ENCODE measurements at places on chromosomes 2 and 18.

GRCh38 chr2:55014962-55015939 is 35.0 kb downstream of the RTN4 start:
- peak; percentile 71 for DNase-seq

DNA sequence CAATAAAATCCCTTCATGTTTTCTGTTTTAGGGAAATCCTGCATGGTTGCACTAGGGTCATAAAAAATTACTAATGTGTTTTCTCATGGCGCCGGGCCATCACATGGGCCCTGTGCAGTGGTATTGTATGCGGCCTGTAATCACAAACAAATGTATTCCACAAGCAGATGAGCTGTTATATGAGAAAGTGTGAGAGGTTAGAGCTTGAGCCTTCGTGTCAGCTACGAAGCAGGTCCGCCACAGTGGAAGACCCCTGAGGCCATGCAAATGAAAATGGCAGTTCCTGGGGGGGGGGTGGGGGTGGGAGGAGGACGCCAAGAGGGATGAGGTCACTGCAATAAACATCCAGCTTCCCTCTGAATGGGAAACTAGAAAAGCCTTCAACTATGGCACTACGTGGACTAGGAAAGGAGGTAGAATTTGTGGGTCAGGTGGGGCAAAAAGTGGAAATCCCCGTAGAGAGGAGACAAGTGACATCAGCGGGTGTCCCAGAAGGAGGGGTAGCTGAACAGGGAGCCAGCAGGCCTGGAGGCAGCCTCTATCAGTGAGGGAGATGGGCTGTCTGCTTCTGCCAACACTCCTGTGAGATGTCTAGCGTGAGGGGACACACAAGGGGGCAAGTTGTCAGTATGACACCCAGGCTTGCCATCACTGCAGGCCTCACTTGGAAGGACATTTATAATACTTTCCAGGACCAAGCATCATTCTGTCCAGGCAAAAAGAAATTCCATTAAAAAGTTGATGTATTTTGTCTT is 130.3 kb upstream of the CTAGE1 start:
- no peak for DNase-seq

GRCh38 chr2:72028351-72028995 is 119.2 kb downstream of the CYP26B1 start:
- no peak for DNase-seq

GRCh38 chr18:75654386-75654785 is 226.9 kb upstream of the SMIM21 start:
- no peak for DNase-seq

DNA sequence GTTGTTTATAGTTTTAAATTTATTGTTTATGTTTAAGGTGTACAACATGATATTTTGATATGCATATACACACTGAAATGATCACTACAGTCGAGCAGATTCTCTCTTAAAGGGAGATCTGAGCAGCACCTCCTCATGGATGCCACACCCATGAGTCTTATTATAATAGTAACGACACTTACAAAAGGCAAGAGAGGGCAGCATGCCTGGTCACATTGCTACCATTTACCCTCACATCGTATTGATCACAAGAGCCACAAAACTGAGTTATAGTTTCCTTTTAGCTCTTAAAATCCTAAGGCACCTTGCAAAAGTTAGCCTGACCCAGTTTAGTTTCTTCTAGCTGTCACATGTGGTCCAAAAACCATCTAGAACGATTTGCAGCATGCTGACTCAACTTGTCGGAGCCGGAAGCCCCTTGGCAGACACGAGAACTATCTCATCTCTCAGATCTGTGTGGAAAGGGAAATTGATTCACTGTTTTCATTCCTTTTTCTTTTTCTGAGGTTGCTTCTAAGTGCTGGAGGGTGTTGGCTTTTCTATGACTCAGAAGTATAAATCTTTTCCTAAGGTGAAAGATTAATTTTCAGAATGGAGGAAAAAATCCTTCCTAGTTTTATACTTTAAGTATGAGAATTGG is 85.3 kb downstream of the CDC42EP3 start:
- DNase-seq: no peak

DNA sequence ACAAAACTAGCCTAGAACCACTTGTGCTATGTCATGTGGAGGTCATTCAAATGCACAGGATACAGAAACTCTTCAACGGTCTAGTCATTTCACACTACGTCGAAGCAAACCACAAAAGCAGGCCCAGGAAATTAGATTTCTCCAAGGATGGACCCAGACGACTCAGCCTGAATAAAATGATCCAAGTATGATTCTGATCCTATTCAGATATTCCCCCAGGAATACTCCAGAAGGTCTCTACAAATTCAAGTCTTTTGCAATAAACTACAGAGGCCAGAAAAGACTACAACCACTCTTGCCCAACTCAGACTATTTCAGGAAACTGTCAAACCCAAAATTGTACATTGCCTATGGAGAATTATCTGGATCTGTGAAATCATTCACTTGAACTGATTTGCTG is 422.5 kb downstream of the METTL4 start:
- DNase-seq: no peak

- no peak for DNase-seq
Measured at GRCh38 chr2:98099939-98100743, 13.2 kb downstream of the VWA3B start.

DNA sequence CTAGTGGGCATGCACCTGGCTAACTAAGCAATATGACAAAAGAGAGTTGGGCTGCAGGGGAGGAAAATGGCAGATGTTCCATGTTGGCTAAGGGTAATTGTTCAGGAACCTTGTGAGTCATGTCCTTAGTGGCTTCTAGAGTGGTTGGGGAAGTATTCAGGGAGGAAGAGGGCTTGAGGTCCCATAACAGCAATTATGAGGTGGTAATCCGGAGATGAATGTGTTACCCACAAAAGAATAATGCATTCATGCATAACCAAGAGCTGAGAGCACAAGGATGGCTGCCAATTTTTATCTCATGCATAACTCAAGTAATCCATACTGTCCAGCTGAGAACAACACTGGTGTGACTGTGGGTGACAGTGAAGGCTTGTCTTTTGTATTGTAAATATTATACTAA is 42.9 kb downstream of the TMEFF2 start:
- DNase-seq: no peak

GRCh38 chr2:152529420-152530115 is 187.7 kb downstream of the PRPF40A start:
- no peak for DNase-seq

DNA sequence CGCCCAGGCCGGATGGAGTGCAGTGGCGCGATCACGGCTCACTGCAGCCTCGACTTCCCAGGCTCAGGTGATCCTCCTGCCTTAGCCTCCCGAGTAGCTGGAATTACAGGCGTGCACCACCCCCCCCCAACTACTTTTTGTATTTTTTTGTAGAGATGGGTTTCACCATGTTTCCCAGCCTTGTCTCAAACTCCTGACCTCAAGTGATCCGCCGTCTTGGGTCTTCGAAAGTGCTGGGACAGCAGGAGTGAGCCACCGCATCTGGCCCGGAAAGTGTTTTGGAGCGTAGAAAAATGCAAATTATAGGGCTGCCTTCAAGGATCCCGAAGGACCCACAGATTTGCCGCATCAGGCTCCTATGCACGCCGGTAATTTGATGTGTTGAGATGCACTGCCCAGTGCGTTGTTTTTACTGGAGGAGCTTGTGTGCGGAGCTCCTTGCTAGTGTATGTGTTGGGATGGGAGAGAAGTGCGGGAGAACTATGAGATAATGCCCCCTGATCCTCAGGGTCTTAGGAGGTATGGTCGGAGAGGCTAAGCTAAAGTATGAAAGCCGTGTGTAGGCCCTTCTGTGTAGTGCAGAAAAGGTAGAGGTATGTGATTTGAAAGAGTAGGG is 1.2 kb upstream of the CLASP1 start:
- DNase-seq: peak; percentile 19

DNA sequence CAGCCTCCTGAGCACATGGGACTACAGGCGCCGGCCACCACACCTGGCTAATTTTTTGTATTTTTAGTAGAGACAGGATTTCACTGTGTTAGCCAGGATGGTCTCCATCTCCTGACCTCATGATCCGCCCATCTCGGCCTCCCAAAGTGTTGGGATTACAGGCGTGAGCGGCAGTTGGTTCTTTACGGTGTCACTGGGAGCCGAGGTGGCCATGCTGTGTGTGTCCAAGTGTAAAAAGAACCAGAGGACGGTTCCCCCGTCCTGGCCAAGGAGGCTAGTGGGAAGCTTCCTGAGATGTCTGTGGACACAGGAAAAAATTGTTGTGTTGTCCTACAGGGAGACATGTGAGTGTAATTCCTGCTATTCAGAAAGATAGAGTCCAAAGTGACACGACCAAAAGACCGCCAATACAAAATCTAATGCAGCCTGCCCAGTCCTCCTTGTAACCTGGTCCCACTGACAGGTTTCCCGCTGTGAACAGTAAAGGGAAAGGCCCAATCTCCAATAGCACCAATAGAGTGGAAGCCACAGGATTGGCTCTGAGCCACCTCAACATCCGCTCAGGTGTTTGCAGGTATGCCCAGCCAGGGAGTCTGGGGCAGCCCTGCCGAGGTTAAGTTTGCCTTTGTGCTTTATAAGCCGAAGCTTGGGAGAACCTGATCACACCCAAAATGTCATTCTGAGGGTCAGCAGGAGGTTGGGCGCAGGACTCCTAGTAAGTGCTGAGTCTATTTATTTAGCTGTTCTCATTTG is 40.6 kb downstream of the NCK2 start:
- DNase-seq: no peak

- no peak for DNase-seq
Measured at GRCh38 chr18:31773774-31774476, 13.2 kb upstream of the SLC25A52 start.

DNA sequence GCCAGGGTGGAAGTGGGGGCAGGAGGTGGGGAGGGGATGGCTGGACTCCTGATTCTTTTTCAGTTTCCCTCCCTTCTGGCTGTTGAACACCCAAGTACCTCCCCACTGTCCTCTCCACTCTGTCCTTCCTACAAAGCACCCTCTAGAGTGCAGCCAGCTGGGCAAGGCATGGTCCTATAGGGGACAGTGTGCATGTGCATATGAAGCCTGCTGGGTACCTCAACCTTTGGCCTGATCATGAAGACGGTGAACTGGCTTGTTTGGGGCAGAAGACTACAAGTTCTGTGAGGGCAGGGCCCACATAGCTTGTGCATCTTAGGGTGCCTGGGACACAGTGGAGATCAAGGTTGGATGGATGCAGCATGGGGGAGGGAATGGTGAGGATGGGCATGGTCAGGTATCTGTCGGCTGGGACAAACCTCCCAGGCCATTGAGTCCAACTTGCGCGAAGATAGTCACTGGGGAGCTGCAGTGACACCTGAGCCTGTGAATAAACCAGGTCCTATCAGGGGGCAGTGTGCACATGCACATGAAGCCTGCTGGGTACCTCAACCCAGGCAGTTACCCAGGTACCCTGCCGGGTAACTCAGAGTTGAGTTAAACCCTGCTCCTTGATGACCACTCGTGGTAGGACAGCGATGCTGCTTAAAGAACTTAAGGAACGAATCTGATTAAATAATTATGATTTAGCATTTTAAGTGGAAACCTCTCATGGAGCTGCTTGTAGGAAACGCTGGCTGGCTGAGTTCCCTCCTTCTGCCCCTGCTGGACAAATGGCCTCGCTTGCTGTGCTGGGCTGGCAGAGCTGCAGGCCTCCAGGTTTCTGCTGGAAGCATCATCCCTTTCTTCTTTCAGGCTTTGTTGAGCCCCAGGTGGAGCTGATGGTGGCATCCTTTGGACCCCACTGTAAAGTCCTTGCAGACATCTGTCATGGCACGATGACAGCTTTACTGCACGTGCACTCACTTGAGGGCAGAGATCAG is 84.0 kb downstream of the POLR1A start:
- DNase-seq: no peak

DNA sequence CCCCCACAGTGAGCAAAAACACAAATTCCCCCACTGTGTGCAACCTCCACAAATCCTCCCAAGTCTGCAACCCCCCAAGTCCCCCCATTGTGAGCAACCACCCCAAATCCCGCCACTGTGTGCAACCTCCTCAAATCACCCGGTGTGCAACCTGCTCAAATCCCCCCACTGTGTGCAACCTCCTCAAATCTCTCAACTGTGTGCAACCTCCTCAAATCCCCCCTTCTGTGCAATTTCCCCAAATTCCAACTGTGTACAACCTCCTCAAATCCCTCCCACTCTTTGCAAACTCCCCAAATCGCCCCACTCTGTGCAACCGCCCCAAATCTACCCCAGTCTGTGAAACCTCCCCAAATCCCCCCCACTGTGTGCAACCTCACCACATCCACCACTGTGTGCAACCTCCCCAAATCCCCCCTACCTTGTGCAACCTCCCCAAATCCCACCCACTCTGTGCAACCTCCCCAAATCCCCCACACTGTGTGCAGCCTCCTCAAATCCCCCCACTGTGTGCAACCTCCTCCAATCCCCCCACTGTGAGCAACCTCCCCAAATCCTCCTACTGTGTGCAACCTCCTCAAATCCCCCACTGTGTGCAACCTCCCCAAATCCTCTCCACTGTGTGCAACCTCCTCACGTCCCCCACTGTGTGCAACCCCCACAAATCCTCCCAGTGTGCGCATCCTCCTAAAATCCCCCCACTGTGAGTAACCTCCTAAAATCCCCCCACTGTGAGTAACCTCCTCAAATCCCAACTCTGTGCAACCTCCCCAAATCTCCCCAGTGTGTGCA is 115.2 kb downstream of the TPO start:
- DNase-seq: no peak

GRCh38 chr2:177138823-177139222 is 73.8 kb upstream of the HNRNPA3 start:
- DNase-seq: no peak

DNA sequence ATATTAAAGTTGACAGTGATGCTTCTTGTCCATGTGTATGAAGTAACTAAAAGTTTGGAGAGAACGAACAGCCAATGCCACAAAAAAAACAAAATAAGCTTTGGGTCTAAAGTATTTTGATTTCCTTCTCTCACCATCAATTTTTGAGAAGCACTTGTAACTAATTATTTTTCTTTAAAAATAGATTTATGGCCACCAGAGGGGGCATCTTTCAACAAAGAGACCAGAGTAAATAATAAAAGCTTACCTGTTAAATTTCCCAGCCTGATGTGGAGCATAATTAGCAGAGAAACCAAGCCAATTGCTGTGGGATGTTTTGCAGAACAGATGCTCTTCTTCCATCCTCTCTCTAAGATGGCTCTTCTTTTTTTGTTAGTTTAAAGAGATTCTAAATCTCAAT is 29.0 kb downstream of the LINC00305 start:
- no peak for DNase-seq

DNA sequence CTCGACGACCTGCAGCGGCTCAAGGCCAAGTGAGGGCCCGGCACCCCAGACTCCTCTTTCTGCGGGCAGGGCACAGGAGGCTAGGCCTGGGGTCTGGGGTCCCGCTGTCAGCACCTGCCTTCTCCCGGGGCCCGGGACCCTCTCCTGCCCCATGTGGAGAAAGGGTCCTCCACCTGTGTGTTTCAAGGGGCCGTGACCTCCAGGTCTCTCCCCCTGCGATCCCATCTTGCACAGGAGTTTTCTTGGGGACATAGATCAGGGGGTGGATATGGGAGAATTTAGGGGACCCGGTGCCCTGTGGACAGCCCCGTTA is 791 bp downstream of the DES start:
- DNase-seq: no peak

GRCh38 chr2:233256048-233256447 is 4.6 kb downstream of the ATG16L1 start:
- no peak for DNase-seq

- peak; percentile 34 for DNase-seq
Measured at GRCh38 chr2:37585295-37585908, 86.0 kb downstream of the CDC42EP3 start.
